ENCODE measurements at places on chromosomes 5 and 9.

- DNase-seq: no peak
These were observed 156.2 kb upstream of the S1PR3 start for GRCh38 chr9:88835038-88835466.

DNA sequence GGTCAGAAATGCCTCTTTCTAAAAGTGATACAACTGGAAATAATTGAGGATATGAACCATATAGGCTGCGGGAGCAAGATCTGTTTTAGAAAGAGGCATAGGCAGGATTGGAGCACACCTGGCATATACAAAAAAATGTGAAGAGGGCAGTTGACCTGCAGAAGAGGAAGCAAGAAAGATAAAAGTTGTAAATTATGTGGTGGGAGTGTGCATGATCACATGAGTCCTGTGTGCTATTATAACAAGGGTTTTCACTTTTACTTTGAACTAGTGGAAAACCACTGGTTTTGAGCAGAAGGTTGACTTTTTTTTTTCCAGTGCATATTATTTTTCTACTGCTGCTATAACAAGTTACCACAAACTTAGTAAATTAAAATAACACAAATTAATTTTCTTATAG, 489.3 kb downstream of the ANXA1 start:
- no peak for DNase-seq

- no peak for DNase-seq
These were observed 124.5 kb downstream of the MED10 start for GRCh38 chr5:6253846-6254245.

GRCh38 chr5:132458226-132458560, 32.4 kb downstream of the IRF1 start:
- no peak for DNase-seq

DNA sequence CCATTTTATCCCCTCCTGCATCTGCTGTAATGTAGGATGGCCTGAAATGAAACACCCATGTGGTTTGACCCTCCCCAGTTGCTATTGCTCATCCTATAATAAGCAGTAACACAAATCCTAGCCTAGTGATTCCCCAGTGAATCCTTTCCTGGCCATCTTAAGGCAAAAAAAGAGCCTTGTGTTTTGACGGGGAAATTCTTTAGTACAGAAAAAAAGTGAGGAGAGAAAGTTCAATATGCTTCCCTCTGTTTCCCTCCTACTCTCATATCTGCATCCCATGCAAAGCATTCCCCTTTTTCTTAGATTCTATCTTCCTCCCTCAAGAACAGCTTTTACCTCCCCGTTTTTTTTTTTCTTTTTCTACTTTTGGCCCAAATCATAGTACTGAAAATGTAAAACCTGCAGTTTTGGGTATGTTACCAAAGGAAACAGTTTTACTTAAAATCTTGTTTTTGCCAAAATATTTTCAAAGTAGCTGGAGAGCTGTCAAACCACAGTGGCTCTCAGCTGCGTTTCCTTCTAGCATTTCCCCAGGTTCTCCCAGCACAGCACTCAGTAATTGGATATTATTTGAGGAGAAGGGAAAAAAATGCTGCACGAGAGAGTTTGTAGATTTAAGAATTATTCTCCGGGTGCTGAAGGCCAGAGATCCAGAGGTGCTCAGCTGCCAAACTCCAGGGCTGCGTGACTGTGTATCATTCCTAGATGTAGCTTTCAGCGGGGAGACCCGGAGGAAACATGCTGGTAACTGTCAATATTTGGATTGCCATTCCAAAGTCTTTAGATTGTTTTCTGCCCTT, 321.4 kb downstream of the NPR3 start:
- DNase-seq: no peak

DNA sequence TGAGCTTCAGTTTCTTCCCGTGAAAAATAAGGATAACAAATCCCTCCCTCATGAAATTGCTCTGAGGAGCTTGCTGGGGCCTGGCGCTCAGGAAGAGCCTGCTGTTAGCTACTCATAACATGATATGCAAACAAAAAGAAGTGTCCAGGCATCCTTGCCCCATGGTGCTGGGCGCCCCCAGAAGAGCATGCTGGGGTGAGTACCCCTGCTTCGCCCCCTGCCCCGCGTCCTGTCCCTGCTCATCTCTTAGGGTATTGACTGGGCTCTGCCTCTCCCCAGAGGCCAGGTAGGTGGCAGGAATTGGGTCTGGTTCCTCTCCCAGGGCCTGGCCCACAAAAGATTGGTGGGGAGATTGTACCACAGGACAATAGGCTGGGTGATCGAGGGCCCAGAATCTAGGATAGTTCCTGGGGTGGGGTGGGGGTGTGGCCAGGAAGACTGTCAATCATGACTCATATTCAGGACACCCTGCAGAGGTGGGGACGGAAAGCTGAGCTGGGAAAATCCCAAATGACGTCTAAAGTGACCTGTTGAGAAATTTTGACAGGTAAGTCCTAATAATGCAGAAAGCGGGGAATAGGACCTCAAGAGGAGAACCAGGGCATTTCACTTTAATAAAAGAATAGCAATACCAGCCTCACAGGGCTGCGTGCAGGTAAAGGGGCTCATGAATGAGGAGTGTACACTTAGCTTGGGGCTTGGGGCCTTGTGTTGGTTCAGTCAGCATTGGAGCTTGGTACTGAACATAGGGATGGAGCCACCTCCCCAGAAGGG, 8.9 kb downstream of the PITX1 start:
- no peak for DNase-seq

- DNase-seq: no peak
These were observed 43.5 kb downstream of the ADAMTS2 start for GRCh38 chr5:179301796-179302195.

- no peak for DNase-seq
These were observed 121.7 kb downstream of the GIN1 start for GRCh38 chr5:102998224-102998623.

Measured in stimulated activated CD8-positive, alpha-beta memory T cell treated with anti-CD3 and anti-CD28 coated beads, Interleukin-2, amount 100 ng/mL, for 1 hour (primary cell).